SW 1271 (cell line): ENCODE measurements at places on chromosomes 4 and X.

DNA sequence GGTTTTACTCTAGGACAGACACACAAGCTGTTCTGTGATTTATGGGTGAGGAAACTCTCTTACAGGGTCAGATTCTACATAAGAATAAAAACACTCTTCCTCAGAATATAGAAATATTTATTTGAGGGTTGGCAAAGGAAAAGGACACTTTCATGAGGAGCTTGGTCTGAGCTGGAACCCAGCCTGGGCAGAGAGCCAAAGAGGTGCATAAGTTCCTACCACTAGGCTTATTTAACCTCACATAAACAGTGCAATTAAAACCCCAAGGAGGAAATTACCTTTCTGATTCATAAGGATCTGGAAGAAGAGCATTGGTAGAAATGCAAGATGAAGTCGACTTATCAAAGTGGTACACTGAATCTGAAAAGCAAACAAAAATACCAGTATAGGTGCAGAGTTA lies 32.9 kb downstream of the SETD7 start:
- no peak for DNase-seq

DNA sequence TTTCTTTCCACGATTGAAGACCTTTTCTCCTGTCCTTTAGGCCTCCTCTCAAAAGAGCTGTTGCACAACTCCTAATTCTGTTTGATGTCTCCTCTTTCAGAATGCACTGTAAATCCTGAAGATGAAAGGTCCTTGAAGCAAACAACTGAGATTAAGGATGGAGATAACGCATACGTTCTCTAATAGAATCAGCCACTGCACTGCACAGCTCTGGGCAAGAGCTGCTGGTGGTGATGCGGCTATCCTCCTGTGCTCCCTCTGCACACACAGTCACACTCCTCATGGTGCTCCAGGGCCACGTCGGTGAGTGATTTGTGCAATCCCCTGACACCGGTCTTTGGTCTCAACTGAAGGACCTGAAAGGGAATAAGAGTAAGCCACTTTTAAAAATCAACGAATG lies 208.7 kb downstream of the PDGFC start:
- DNase-seq: no peak

DNA sequence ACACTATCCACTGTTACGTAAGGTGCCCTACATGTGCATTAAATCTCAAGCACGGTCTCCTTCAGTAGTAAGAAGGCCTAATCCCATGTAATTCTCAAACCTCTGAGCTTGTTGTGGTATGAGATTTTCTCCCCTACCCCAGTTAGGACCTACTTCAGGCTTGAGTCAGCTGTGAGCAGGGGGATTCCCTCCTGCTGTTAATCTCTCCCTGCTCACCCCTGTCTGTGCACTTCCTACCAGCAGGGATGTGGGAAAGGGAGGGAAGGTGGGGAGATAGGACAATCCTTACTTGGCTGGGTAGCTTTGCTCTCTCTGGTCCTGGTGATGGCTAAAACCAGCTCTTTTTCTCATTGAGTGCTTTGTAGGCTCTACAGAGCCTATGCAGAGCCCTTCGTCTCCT lies 60.8 kb downstream of the PALLD start:
- DNase-seq: no peak

DNA sequence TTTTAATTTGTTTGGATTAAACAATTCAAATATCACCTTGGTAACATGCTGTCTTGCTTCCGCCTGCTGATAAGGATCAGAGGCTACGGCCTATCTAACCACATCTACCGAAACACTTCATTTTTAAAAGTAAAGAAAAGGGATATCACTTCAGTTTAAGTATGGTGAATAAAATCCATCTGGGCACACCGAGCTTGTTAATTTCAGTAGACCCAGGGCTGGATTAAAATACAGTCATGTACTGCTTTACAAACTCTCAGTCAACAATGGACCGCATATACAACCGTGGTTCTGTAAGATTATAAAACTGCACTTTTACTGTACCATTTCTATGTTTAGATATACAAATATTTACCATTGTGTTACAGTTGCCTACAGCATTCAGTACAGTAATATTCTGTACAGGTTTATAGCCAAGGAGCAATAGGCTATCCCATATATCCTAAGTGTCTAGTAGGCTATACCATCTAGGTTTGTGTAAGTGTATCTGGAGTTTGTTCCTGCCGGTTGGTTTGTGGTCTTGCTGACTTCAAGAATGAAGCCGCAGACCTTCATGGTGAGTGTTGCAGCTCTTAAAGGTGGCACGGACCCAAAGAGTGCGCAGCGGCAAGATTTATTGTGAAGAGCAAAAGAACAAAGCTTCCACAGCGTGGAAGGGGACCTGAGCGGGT lies 40.0 kb downstream of the SEPTIN11 start:
- DNase-seq: no peak

DNA sequence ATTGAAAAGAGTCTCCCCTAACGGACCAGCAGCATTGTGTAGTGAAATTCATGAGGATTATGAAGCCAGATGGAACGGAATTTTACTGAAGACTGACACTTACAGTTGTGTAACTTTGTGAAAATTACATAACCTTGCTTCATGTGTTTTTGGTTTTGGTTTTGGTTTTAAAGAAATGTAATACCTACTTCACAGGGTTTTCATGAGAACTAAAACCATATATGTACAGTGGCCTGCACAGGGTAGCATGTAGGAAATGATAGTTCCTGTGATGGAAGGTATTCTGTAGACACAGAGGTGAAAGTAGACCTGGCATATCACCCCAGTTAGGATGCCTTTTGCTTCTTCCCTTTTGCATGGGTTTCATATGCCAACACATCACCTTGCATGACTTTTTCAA lies 247.0 kb downstream of the BANK1 start:
- no peak for DNase-seq

DNA sequence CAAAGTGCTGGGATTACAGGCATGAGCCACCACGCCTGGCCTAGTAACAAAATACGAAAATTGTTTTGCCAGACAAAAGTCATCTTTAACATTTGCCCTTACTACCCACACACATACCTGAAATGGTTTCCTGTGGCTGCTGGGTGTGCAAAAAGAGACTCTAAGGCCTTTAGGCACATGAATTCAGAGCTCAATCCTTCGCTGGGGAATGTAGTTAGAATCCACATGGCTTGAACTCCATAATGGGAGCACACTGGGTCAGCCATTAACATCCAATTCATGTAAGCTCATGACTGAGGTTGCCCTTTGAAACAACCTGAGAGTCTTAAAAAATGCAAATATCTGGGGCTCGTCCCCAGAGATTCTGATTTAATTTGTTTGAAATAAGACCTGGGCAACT lies 87.8 kb downstream of the HPGD start:
- no peak for DNase-seq

DNA sequence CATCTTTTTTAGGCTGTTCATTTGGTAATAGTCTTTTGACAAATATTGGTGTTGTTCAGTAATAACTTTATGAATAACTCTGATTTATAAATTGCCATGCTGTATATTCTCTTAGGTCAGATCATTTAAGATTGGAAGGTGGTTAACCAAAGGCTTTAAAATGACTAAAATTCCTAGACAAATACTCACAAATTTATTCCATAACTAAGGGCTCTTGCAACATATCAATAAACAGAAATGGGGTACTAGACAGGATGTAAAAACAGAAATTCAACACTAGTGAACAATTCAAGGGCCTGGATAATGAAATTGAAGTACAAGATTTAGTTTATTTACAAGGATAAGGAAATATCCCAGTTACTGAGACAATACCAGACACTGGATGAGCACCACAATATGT lies 328.6 kb downstream of the PCDH19 start:
- DNase-seq: no peak

GRCh38 chr4:121794505-121795188 lies 6.5 kb upstream of the EXOSC9 start:
- DNase-seq: no peak

- no peak for DNase-seq
Measured at GRCh38 chrX:20067709-20068561, 48.8 kb downstream of the MAP7D2 start.

DNA sequence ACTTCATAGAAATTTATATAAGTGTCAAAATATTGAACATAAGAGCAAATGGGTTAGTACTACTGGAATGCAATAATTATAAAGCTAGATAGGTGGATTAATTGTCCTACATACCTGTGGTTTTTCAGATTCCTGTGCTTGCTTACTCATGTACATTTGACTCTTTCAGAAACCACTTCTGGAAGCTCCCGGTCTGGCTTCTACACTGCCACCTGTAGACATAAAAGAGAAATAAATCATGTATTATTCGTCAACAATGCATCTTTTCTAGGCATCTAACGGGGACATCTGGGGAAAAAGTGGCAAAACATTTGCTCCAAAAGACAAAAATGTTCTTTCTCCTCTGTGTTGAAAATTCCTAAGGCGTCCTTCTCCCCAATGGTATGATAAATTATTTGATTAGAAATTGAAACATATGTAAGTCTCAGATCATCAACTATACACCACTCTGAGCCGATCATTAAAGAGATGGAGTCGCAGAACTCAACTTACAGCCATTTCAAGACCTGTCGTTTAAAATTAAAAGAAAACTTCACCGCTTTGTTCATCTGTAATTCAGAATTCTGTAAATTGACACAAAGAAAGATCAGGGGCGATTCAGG lies 648.7 kb upstream of the DIPK2B start:
- peak; percentile 43 for DNase-seq

GRCh38 chr4:185654311-185654710 lies 119.0 kb upstream of the PDLIM3 start:
- no peak for DNase-seq

- DNase-seq: peak; percentile 9
Measured at GRCh38 chr4:56757821-56758411, 63.6 kb downstream of the SPINK2 start.

- DNase-seq: no peak
Measured at GRCh38 chr4:127505203-127505602, 127.6 kb upstream of the INTU start.

DNA sequence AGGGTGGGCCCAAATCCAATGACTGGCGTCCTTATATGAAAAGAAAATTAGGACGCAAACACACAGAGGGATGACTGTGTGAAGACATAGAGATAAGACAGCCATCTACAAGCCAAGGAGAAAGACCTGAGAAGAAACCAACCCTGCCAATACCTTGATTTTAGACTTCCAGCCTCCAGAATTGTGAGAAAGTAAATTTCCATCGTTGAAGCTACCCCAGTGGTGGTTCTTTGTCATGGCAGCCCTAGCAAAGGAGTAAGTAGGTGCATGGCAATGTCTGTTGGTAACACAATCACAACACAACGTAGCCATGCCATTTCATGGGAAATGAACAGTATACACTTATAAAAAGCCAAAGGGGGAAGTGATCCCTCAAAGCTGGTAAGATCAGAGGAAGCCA lies 25.3 kb downstream of the SMIM20 start:
- no peak for DNase-seq

- DNase-seq: no peak
Measured at GRCh38 chr4:177196615-177197014, 113.1 kb upstream of the NEIL3 start.

- DNase-seq: no peak
Measured at GRCh38 chr4:125331116-125331515, 16.4 kb downstream of the FAT4 start.

GRCh38 chrX:12505127-12505526 lies 286.1 kb upstream of the PRPS2 start:
- DNase-seq: no peak

DNA sequence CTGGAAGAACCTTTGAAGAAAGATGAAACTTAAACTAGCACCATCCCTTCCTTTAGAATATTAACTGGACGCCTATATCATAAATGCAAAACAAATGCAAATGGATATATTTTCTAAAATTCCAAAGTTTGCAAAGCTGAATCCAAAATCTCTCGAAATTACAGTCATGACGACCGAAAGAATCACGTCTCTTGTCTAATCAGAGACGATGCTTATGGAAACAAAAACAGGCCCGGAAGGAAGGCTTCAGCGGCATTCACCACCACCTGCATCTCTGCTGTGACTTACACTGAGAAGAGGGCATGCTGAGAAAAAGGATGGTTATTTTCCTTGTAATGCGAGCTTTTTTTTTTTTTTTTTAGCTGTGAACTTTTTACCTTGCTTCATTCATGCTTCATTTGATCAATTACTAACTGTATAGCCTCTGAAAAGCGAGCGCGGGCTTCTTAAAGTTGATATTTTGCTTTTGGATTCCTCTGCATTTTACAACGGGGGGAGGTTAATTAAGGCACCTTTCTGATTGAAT lies 209.3 kb downstream of the SOWAHB start:
- no peak for DNase-seq

GRCh38 chrX:96389281-96390047 lies 295.2 kb upstream of the DIAPH2 start:
- no peak for DNase-seq

DNA sequence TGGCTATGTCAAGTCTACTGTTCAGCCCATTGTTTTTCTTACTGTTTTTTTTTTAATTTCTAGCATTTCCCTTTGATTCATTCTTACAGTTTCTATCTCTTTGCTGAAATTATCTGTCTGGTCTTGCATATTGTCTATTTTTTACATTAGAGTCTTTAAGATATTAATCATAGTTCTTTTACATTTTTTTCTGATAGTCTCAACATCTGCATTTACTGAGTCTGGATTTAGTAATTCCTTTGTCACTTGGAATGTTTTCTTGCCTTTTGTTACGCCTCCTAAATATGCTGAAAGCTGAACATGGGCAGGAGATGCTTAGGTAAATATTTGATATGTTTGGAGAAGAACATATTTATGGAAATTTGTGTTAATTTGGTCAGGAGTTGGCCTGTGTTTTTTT lies 10.4 kb downstream of the JADE3 start:
- no peak for DNase-seq

- no peak for DNase-seq
Measured at GRCh38 chr4:20995015-20995414, 294.8 kb downstream of the PACRGL start.

- DNase-seq: peak; percentile 7
Measured at GRCh38 chr4:124202099-124202498, 510.4 kb downstream of the ANKRD50 start.

DNA sequence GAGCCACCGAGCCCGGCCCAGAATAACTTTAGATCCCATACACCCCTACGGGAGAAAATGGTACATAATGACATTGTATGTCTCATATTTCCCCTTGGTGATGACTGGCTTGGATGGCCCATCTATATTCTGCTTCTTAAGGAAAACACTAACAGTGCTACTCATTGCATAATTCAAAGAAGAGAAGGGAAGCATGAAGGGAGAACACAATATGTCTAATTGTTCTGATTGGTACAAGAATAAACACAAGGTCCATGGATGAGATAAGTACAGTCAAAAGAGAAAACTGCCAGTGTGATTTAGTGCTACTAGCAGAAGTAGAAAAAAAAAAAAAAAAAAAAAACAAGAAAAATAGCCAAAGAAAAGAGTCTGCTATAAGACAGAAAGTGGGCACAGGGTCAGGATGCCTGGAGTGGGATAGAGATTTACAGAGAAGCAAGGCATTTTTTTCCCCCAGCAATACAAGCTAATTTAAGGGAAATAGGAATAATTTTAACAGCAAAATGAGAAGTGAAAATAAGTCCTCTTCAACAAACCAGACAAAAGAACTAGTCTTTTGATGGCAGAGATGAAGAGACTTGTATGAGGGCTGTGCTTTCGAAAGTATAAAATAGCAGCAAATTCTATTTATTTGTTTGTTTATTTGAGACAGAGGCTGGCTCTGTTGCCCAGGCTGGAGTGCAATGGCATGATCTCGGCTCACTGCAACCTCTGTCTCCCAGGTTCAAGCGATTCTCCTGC lies 96.5 kb upstream of the MAP3K15 start:
- DNase-seq: no peak

- peak; percentile 76 for DNase-seq
Measured at GRCh38 chr4:74376888-74377483, 12.0 kb downstream of the EREG start.

- peak; percentile 30 for DNase-seq
Measured at GRCh38 chr4:149264093-149264733, 551.4 kb downstream of the IQCM start.
